ENCODE measurements at places on chromosomes 4 and X.

GRCh38 chrX:50100188-50100587 is 100.6 kb downstream of the AKAP4 start:
- no peak for DNase-seq

DNA sequence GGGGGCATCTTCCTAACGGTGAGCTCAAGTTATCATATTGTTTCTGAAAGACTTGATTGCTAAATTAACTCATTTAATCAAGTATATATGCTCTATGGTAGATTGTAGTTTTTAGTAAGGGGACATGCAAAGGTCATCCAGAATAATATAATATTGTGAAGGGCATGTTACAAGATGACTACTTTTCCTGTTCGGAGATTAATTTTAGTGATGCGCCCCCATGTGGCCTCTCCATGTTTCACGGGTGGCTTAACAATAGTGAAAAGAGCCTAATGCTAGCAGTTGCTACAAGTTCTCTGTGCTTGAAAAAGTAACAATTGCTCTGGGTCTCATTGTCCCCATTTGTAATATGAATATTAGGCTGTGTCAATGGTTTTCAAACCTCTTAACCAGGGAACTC is 12.2 kb downstream of the SMPX start:
- no peak for DNase-seq

DNA sequence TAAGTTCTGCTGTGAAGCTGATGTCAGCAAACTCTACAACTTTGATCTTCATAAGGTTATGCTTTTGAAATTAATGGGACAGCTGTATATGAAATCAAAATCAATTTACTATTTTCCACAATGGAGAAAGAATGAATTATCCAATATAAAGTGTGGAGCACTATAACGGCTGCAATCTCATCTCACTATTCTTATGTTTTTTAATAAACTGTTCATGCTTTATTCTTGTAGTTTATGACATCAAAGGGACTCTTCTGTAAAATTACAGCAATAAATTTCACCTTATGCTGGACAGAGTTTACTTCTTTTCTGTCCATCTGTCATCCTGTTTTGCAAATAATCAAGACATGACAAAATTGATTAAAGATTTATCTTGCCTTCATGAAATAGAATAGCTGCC is 192.5 kb downstream of the TECRL start:
- DNase-seq, result no peak

DNA sequence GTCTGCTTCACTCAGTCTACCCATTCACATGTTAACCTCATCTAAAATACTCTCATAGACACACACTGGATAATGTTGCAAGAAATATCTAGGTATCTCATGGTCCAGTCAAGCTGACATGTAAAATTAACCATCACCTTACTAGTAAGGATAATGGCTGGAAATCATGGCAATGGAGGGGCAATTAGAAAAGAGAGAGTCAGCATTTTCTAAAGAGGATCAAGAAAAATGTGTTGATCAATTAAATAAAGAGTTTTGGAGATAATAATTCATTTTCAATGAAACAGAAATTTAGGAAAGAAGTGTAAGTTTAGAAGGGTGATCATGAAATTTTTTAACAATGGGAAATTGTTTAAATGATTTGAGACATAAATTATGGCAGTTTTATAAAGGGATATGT is 1914.1 kb upstream of the IGFBP7 start:
- DNase-seq, result no peak

DNA sequence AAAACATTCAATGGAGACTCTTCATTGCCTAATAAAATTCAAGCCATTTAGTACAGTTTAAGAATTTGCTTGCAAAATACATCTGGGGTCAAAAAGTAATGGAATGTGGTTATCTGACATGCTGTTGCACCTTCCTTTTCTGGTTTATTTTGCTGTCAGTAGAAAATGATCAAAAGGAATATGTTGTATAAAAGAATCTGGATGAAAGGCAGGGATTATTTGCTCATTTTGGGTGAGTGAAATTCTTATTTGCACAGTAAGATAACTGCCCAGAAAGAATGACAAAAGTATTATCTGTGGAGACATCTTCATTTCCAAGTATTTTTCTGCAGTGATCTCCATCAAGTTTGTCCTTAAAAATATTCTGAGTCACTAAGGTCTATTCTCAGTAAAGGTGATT is 30.4 kb downstream of the BOD1L1 start:
- DNase-seq, result no peak

DNA sequence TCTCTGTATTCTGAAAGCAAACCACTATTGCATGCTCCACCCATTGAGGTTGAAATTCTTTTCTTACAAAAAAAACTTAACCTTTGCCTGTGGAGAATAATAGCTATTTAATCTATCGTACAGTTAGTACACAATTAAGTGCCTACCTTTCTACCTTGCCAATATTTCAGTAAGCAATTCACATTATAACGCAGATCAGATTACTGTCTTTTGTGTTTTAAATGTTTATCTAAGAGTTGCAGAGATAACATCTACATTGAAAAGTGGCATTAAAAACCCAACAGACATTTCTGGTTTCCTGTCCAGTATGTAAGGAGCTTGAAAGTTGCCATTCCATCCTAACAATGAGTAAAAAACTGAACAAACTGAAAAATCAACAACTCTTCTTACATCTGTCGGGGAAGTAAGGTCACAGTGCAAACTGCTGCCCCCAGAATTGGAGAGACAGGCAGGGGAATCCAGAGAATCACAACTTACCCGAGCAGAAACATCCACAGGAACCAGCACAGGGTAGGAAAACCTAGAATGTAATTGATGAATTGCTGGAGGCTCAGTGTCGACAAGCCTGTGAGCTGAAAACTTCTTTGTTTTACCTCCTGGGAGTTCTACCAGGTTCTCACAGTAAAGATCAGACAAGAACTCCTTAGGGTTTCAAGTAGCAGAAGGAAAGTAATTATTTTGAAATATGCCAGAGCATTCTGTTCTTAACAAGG is 27.3 kb upstream of the ACSL4 start:
- DNase-seq, result no peak

DNA sequence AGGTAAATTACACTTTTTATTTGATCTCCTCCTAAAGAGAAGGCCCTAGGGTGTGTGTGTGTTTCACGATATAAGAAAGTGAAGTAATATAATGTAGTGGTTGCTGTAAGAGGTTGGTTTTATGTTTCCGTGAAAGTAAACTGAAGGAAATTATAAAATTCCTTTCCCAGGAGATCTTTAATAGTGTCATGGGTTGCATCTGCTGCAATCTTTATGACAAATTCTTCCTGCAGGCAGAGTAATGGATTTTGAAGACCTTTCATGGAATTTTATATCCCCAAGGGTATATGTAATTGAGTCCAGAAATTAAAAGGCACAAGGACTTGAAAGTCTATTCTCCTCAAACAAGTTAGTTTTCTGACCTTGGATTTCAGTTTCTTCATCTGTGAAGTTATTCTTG is 538.6 kb downstream of the ANKRD50 start:
- DNase-seq, result no peak

GRCh38 chrX:10620121-10620699 is at the start of gene MID1:
MID1 (minus strand) TSS chrX:10620585; CDS start chrX:10567547, 53,038 bp downstream.
- no peak for DNase-seq

GRCh38 chr4:137530176-137530575 is 2.1 kb downstream of the PCDH18 start:
- DNase-seq, result no peak

DNA sequence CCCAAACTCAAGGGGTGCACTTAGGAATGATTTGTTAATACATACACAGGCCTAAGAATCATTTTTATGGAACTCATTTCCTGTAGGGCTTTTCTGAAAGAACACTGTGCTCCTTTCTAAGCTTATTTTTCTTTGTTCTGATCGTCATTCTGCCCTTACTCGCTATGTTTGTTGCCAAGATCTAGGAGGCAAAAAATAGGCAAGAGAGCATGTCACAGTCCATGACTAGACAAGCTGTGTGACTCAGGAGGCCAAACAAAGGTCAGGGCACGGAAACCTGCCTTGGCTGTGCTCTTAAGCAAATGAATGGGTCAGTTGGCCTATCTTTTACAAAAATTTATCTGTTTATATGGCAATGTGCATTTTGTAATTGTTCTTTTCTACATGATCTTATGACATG is 42.5 kb upstream of the C1GALT1C1 start:
- no peak for DNase-seq

GRCh38 chr4:12393631-12394262 is 965.1 kb upstream of the HS3ST1 start:
- no peak for DNase-seq

DNA sequence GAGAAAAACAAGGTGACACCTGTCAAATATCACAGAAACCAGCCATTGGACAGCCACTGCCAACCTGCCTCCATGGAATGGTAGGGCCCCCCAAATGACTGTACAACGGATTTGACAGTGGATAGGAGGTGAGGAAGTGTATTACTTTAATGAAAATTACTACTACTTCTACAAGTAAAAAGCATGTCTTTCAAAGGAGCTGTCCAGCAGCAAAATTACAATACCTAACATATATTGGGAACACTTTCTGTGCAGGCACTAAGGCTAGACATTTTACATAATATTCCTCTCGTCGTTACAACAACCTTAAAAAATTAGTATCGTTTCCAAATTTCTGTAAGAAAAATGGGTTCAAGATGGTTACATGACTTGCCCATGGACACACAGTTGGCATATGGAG is 14.9 kb downstream of the PPP3CA start:
- DNase-seq, result no peak

- no peak for DNase-seq
Observed at GRCh38 chr4:3447431-3448395, 5.9 kb downstream of the HGFAC start.

- no peak for DNase-seq
Observed at GRCh38 chr4:131084997-131085396, 1989.0 kb downstream of the C4orf33 start.

GRCh38 chr4:98659106-98659592 is 738 bp upstream of the TSPAN5 start:
- DNase-seq, result no peak

- no peak for DNase-seq
Observed at GRCh38 chrX:5971300-5971699, 257.4 kb downstream of the NLGN4X start.

GRCh38 chr4:128384091-128384520 is 96.5 kb upstream of the PGRMC2 start:
- DNase-seq, result no peak

- no peak for DNase-seq
Observed at GRCh38 chr4:17024425-17024824, 126.0 kb upstream of the LDB2 start.

GRCh38 chr4:151438154-151438553 is 29.2 kb downstream of the FHIP1A start:
- no peak for DNase-seq

- DNase-seq, result no peak
Observed at GRCh38 chr4:185772391-185773093, 39.5 kb downstream of the SORBS2 start.

GRCh38 chr4:113293043-113293560 is 243.6 kb downstream of the ANK2 start:
- DNase-seq, result no peak

DNA sequence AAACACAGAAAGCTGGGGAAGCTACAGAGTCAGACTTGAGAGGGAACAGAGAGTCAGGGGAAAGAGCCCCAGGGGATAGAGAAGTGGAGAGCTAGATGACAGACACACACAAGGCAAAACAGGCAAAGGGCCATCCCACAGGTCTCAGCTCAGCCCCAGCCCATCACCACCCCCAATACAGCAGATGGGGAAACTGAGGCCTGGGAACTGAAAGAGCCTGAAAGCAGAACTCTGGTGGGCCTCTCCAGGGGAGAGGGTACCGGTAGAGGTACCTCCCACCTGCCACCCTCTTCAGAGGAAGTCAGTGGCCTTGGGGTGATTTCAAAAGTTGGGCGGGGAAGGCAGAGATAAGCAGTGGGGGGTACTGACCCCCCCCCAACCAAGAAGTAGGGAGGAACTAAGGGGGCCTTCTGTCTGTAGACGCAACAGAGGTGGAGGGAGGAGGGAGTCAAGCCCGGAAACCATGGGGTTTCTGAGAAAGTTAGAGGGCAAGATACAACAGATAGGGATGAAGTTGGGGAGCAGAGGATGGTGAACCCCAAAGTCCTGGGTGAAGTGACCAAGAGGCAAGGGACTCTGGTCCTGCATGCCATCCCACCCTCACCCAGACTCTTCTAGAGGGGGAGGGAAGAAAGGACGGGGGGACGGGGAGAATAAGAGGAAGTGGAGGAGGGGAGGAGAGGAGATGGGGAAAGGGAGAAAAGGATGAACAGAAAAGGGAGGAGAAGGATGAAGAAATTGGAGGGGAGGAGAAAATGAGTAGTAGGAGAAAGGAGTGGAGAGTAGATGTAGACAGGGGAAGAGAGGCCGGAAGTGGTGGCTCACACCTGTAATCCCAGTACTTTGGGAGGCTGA is 3.2 kb downstream of the GATA1 start:
- no peak for DNase-seq

- DNase-seq, result no peak
Observed at GRCh38 chr4:16659079-16659478, 239.4 kb downstream of the LDB2 start.

DNA sequence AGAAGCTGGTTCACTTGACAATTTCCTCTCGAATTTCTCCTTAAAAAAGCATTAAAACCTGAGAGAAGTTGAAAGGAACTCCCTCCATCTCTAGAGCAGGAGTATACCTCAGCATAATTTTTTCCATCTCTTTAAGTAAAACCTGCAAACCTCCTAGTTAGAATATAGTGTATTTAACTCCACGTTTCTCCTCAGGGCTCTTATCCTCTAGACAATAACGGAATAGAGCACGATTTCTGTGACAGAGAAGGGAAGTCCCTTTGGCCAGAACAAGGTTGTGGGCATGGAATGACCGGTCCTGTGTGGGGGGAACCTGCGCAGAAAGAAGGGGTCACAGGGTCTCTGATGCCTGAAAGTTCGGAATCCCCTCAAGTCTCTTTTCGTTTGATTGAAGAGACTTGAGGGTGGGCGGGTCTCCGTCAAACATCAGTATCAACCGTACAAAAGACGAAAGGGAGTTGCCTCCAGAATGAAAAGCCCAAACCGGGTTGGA is 697 bp downstream of the ZNF280C start:
- peak; percentile 0 for DNase-seq

- DNase-seq, result no peak
Observed at GRCh38 chr4:183098019-183098722, 886 bp upstream of the WWC2 start.

DNA sequence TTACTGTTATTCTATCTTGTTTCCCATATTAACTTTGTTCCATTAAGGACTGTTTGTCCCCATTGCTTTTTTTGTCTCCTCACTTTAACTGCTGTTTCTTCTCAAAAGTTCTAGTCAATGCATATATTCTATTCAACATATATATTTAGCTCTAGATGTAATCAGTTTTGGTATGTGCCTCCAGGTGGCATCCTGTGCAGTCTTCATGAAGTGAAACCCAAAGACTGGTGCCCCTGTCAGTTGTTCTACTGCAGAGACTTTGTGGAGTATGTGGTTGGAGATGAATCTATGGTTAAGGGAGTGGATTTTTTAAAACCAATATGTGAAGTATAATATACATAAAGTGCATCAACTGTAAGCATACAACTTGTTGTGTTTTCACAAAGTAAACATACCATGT is 57.0 kb downstream of the VAMP7 start:
- no peak for DNase-seq

GRCh38 chrX:22090181-22090580 is 58.1 kb downstream of the PHEX start:
- no peak for DNase-seq
